Ecto neural progenitor cell (in vitro differentiated cells): ENCODE measurements at places on chromosomes 1 and 21.

DNA sequence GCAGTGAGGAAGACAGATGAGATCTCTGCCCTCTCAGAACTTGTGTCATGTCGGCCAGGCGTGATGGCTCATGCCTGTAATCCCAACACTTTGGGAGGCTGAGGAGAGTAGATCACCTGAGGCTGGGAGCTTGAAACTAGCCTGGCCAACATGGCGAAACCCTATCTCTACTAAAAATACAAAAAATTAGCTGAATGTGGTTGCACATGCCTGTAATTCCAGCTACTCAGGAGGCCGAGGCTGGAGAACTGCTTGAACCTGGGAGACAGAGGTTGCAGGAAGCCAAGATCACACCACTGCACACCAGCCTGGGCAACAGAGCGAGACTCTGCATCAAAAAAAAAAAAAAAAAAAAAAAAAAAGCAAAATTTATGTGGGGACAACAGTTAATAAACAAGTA lies 40.9 kb upstream of the RALGPS2 start:
- no peak for DNase-seq

- DNase-seq, result no peak
These were observed 40.0 kb downstream of the LHX8 start for GRCh38 chr1:75174031-75174760.

DNA sequence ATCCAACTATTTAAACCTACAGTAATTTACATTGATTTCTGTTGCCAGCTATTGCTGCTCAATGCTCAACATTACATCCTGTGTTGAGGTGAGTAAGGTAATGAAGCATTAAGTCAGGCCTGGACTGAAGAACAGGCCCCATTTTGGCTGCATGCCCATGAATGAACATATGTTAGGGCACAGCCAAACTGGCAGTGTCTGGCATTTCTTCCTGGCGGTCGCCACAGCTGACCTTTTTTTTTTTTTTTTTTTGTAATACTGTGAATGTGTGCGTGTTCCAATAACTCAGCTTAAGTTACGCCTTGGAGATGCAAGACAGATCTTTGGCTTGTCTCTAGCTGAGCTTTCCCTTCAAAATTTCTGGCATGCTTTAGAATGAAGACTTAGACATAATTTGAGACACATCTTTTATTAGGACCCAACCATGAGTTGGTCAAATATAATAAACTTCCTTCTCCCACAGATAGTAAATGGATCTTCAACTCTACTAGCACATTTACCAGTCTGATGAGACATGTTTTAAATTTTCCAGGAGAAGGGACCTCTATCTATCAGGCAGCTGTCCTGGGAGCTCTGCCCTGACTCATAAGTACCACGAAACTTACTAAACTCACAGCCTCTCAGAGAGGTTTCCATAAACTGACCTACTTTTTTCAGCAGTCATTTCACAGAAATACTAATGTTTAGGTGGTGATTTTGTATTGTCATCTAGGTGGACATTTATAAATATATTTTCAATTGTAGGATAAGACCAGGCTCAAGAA lies 341.1 kb upstream of the RUNX1 start:
- DNase-seq, result no peak

GRCh38 chr1:44012941-44013609 lies 18.2 kb downstream of the SLC6A9 start:
- DNase-seq, result no peak

- DNase-seq, result no peak
These were observed 58.0 kb downstream of the ADSS2 start for GRCh38 chr1:244393604-244394176.

DNA sequence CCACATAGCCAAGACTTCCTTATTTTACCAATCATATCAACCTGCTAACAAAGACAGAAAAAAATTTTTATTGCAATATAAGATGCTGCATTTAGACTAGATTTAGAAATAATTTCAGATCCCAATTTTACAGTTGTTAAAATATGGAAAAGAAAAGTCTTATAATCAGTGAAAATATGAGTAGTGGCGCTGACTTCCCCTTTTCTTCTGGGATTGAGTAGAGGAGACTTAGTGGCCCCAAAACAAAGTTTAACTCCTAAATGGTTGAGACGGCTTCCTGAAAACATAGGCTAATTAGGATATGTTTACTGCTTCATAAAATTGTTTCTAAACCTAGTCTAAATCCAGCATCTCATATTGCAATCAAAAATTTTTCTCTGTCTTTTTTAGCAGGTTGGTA lies 68.4 kb downstream of the RAB3GAP2 start:
- DNase-seq, result no peak

- DNase-seq, result no peak
These were observed 56.9 kb downstream of the ATP1A1 start for GRCh38 chr1:116429821-116430374.

DNA sequence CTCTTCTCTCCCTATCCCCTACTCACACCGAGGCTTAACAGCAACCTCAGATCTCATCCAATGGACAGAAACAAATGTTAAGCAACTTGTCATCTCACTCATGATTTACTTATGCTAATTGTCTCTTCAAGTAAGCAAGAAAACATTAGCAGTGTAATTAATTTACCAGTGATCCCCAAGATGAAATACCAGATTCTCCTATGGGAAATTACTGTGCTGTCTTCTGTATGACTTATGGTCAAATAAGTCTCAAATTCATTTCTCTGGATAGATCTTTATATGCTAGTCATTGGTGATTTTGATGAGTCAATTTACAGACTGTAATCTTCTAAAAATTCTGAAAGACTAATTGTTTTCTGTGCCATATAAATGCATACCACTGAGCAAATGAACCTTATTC lies 32.9 kb upstream of the L1TD1 start:
- DNase-seq, result no peak

GRCh38 chr1:173429471-173430402 lies 47.4 kb upstream of the PRDX6 start:
- DNase-seq, result peak; percentile 75
